ENCODE measurements at places on chromosomes 2 and 18. TPM values are rescaled to one million over a fixed set of nuclear protein-coding genes. Genes with fewer than 3 reads are reported as not detected.

Gene C18orf63
- not detected for total RNA-seq

Gene SPATA3
- not detected for total RNA-seq

Gene CNRIP1
- total RNA-seq, result not detected

Gene SFXN5
- total RNA-seq, result 5.3 TPM

Gene FBXO15
- total RNA-seq, result 0.13 TPM

Gene GKN2
- total RNA-seq, result not detected

Gene GYPC
- 0.51 TPM for total RNA-seq

Gene DSC3
- total RNA-seq, result 193 TPM

Gene AQP12A
- not detected for total RNA-seq

Gene ANKRD30B
- not detected for total RNA-seq

Gene DLGAP1
- total RNA-seq, result 0.26 TPM

Gene NYAP2
- total RNA-seq, result not detected

Gene GPN1
- 31.7 TPM for total RNA-seq

Gene GULP1
- total RNA-seq, result 39.2 TPM

Gene FTCDNL1
- total RNA-seq, result 1.0 TPM

Gene GDF7
- total RNA-seq, result 0.13 TPM

GRCh38 chr2:201697899-201698298 is 545 bp downstream of the MPP4 start:
- peak; percentile 28 for DNase-seq

DNA sequence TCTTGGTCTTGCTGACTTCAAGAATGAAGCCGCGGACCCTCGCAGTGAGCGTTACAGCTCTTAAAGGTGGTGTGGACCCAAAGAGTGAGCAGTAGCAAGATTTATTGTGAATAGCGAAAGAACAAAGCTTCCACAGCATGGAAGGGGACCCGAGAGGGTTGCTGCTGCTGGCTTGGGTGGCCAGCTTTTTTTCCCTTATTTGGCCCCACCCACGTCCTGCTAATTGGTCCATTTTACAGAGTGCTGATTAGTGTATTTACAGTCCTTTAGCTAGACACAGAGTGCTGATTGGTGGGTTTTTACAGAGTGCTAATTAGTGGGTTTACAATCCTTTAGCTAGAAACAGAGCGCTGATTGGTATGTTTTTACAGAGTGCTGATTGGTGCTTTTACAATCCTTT is 88.0 kb upstream of the LTBP1 start:
- no peak for DNase-seq

DNA sequence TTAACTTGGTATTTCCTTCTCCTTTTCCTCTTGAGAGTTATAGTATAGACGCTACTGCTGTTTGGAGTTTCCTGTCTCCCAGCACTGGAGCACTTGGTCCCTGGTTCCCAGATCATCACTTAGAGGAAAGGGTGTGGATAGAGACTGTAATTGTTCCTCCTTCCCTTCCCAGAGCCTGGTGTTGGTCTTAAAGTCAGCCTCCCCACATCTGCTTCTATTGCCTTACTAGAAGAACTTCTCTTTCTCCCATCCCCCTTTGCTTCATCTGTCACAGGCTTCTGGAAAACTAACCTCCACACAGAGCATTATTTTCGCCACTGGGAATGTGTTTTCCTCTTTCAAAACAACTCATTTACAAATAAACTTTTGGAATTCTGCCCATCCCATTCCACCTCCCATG is 131.0 kb downstream of the CCDC85A start:
- no peak for DNase-seq

DNA sequence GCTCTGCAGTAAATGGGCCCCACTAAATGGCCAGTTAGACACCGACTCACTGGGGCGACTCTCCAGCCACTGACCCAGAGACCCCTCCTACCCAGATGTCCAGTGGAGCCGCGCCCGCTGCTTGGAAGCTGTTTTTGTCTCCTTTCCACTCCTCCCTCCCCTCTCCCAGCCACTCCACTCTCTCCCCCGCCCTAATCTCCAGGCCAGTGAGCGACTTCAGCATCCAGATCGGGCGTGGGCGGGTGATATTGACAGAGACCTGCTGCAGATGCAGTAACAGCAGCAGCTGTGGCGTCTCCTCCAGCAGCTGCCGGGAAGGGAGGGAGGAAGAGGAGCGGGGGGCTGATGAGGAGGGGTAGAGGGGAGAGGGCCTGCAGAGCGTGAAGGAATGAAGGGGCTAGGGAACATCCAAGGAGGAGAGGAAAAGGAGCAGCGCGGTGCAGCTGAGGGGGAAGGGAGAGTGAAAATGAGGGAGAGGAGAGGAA is at the start of gene SCN7A:
Gene SCN7A, minus strand, starts transcription at position 110 of the 485 bp plus-strand sequence. CDS start 16,553 bp downstream, outside the sequence.
- DNase-seq, result no peak

GRCh38 chr2:104889291-104889959 is 35.5 kb downstream of the POU3F3 start:
- no peak for DNase-seq

GRCh38 chr2:71558300-71559051 is 105.1 kb downstream of the DYSF start:
- DNase-seq, result no peak

GRCh38 chr2:48180557-48180956 is 274.3 kb upstream of the FBXO11 start:
- DNase-seq, result no peak

GRCh38 chr2:20145497-20146193 is 79.3 kb downstream of the SDC1 start:
- no peak for DNase-seq

DNA sequence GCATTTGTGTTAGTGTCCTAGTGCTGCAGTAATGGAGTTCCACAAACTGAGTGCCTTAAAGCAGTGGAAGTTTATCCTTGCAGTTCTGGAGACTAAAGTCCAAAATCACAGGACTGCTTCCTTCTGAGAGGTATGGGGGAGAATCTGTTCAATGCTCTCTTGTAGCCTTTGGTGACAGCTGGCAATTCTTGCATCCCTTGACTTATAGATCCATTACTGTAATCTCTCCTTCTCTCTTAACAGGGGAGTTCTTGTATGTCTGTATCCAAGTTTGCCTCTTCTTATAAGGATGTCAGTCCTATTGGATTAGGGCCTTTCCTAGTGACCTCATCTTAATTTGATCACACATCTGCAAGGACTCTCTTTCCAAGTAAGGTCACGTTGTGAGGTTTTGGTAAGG is 69.9 kb downstream of the XRCC5 start:
- DNase-seq, result no peak

DNA sequence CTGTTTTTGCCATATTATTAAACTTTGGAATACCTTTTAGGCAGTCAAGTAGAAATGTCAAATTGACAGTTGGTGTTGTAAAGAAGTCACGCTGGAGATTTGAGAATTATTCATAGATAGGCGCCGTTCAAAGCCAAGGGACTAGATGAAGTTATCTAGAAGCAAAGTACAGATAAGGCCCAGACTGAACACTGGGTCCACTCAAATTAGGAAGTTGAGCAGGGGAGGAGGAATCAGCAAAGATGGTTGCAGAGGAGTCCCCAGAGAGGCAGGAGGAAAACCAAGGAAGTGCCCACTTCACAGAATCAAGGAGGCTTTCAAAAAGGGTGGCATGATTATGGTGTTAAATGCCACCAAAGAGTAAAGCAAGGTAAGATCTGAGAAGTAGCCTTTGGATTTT is 9.6 kb upstream of the ALS2 start:
- no peak for DNase-seq

DNA sequence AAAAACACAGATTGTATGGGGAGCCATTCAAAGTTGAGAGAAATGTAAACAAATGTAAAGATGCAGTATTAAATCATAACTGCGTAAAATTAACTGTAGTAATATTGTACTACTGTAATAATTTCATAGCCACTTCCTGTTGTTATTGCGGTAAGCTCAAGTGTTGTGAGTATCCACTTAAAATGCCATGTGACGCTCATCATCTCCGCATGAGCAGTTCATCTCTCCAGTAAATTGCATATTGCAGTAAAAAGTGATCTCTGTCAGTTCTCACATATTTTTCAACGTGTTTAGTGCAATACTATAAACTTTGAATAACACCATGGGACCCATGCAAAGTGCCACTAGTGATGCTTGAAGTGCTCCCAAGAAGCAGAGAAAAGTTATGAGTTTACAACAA is 41.8 kb upstream of the SP3 start:
- no peak for DNase-seq

GRCh38 chr2:145431181-145431951 is 911.4 kb upstream of the ZEB2 start:
- DNase-seq, result peak; percentile 42

DNA sequence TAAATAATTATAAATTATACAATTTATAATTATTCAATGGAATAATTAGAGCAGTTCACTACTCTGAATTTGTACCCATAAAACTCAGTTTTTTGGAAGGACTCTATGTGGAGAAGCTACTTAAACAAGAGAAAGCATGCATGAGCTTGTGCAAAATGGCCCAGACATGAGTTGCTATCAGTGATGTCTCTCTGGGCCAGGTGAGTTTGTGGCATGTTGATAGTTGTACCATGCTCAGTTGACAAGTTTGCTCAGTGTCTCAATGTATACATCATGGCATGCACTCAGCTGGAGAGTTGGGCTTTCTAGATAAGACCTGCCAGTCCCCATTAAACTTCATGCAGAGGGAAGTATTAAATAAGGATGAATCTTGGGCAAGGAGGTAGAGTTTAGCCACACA is 153.8 kb upstream of the TACR1 start:
- peak; percentile 59 for DNase-seq

DNA sequence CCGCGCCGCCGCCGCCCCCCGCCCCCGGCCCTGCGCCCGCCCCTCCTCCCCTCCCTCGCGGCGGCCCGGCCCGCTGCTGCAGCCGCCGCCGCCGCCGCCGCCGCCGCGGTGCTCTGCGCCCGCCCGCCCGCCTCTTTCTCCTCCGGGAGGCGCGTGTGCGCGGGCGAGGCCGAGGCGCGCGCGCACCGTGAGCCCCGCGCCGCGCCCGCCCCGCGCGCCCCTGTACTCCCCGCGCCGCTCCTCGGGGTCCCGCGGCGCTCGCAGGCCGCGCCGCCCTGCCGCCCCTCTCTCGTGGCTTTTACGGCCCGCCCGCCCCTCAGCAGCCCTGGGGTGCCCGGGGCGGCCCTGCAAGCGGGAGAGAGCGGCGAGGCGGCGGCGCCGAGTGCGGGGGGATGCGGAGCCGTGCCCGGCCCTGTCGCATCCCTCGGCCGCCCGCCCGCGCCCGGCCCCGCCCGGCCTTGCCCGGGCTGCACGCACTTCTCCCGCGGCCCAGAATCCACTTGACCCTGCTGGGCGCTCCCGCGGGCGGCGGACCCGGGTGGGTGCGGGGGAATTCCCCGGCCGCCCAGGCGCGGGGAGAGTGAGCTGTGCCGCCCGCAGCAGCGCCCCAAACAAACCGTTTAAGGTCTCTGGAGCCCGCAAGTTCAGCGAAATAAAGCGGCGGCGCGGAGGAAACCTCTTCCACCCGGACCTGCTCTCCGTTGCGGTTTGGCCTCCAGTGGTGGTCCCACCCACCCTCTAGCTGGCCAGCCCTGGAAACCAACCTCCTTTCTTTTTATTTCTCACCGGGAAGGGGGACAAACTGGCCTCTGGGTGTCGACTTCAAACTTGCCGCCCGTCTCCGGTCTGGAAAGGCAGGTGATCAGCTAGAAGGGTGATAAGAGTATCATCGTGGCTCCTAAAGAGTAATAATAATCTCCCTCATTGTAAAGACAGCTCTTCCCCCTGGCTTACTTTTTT is 37.4 kb downstream of the AFF3 start:
- DNase-seq, result no peak

DNA sequence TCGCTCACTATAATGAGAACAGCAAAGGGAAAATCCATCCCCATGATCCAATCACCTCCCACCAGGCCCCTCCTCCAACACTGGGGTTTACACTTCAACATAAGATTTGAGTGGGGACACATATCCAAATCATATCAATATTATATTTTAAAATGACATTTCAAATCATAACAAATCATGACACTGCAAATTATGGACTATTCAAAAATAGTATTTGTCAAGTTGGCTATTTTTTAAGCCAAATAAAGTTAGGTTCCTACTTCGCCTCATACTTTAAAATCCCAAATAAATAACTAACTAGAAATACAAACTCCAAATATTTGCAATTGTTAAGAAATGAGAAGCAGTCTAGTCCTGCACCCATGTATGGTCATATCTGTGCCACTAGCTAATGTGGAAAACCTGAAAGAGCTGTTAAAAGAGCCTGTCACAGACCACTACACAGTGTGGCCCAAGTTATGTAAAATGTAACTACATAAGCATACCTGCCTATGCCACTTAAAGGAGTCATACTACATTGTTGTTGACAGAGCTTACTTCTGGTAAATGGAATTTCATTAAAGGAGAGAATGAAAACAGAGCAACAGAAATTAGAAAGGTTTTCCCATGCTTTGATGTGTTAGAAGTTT is 334.7 kb upstream of the GULP1 start:
- no peak for DNase-seq

- no peak for DNase-seq
These were observed 116.6 kb upstream of the PARD3B start for GRCh38 chr2:204428675-204429074.

- no peak for DNase-seq
These were observed 82.4 kb downstream of the NCKAP5 start for GRCh38 chr2:133485868-133486267.

DNA sequence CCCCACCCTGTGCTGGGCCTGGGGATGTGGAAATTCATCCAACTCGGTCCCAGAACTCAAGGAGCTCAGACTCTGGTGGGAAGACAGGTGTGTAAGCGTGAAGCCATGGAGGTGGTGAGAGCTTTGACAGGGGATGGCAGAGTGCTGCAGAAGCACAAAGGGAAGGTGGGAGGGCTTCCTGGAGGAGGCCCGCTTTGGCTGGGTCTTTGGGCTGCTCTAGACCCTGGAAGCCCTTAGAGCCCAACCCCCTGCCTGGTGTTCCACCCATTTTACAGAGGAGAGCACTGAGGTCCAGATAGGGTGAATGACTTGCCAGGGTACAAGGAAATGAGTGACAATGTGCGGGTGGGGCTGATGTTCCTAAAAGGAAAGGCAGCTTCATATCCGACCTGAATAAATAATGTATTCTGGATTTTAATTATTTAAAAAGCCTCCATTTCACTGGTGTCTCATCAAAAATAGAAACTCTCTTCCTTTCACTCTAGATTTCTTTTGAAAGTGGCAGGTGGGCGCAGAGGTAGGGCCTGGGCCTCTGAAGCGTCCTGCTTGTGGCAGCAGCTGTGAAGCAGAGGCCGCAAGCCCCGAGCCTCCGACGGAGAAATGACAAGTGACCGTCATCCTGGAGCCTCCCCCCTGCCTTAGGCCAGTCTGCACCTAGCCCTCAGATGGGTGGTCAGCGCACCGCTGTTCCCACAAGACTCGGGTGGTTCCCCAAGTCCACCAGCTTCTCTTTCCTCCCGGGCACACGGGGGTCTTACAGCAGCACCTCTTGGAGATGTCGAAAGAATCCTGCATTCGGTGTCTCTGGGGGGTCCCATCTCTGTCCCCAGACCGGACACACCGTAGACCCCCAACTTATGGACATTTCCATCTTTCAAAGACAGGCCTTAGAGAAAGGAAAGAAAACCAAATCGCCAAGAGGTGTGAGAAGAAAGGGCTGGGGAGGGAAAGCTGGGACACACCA is 71.0 kb upstream of the TAF1B start:
- no peak for DNase-seq

- DNase-seq, result no peak
These were observed 9.0 kb downstream of the HDHD2 start for GRCh38 chr18:47141289-47141688.

GRCh38 chr2:23347471-23348092 is 37.4 kb upstream of the KLHL29 start:
- no peak for DNase-seq

GRCh38 chr2:30022444-30023071 is 101.2 kb upstream of the ALK start:
- DNase-seq, result no peak

- DNase-seq, result peak; percentile 22
These were observed 49.9 kb downstream of the ALPK2 start for GRCh38 chr18:58578835-58579560.

Data from bronchial epithelial cell (primary cell).